ENCODE measurements at places on chromosomes 11 and 22. TPM values are rescaled to one million over a fixed set of nuclear protein-coding genes. Genes with fewer than 3 reads are reported as not detected.
A peak's percentile ranks its signal among the peaks of the same experiment; 100 is the strongest.

DNA sequence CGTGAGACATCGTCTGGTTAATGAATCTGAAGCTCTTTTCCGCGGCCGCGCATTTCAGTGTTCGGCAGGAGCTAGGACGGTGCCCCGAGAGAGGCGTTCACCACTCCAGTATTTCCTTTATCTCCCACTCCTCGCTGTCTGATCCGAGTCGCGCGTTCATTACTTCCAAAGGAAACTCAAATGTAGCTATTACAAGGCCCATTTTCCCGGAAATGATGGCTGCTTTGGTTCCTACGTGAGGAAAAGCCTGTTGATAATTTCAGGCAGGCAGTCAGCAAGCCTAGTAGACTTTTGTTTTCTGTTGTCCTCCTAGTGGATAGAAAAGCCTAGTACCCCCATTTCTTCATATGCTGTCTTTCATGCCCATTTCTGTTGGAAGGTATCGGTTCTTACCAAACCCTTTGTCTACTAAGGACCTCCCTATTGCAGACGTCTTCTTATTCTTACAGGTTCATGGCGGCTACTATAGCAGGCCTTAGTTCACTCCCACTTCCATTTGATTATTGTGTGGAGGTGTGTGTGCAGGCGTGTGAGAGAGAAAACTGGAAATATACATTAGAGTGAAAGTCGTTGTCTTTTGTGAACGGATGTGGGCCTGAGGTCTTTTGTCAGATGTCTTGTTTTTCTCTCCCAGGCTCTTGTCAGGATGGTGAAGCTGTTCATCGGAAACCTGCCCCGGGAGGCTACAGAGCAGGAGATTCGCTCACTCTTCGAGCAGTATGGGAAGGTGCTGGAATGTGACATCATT lies 737 bp downstream of the RBM4 start:
- no peak for DNase-seq

- peak; percentile 70 for DNase-seq
These were observed 14.4 kb downstream of the KCNJ5 start for GRCh38 chr11:128905345-128906184.

GRCh38 chr11:130160498-130161155 lies 1.0 kb downstream of the ST14 start:
- DNase-seq = no peak

GRCh38 chr11:110445437-110445836 lies 15.7 kb downstream of the FDX1 start:
- no peak for DNase-seq

Gene ST14
- polyA plus RNA-seq = 0.05 TPM

GRCh38 chr11:6319001-6319703 lies 1.1 kb downstream of the CAVIN3 start:
- DNase-seq = peak; percentile 6

- DNase-seq = no peak
These were observed 227.4 kb downstream of the INSC start for GRCh38 chr11:15342163-15342562.

Gene ALDH3B1
- 104 TPM for polyA plus RNA-seq

Gene NAP1L4
- polyA plus RNA-seq = 134 TPM

DNA sequence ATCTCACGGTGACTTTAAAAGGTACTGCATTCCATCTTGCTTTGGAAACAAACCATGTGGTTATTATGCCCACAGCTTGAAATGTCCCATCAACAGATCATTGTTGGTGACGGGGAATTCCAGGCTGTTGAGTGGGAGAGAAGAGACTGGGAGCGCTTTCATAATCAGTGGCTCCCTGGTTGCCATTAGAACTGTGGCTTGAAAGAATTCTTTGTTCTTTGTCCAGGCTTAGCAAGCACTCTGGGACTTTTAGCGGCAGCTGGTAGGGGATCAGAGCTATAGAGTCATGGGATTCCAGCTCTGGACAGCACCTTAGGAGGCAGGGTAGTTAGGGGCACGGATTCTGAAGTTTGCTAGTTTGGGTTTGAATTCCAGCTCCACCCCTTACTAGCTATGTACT lies 22.0 kb downstream of the MMP20 start:
- no peak for DNase-seq

GRCh38 chr11:96288915-96289314 lies 54.1 kb downstream of the MAML2 start:
- no peak for DNase-seq

DNA sequence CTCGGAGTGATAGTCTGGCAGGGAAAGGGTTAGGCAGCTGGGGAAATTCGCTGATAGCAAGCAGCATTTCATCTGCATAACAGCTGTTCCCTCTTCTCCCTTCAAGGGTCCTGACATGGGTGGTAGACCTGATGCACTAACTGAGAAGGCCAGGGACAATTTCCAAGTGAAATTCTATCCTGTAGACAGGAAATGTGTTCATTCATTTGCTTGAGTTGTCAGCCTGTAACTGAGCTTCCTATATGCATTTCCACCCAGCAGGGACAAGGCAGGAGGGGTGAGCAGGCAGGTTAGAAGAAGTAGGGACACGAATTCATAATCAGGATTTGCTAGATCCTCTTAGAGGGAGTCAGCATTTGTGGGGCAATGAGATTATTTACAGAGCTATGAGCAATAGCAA lies 154.3 kb upstream of the NCAM1 start:
- no peak for DNase-seq

Gene TMEM25
- 0.75 TPM for polyA plus RNA-seq

Gene SCN4B
- 0.04 TPM for polyA plus RNA-seq

GRCh38 chr22:30017375-30018223 lies 62.7 kb upstream of the HORMAD2 start:
- DNase-seq = no peak

GRCh38 chr11:69219991-69220390 lies 64.3 kb downstream of the SMIM38 start:
- no peak for DNase-seq

DNA sequence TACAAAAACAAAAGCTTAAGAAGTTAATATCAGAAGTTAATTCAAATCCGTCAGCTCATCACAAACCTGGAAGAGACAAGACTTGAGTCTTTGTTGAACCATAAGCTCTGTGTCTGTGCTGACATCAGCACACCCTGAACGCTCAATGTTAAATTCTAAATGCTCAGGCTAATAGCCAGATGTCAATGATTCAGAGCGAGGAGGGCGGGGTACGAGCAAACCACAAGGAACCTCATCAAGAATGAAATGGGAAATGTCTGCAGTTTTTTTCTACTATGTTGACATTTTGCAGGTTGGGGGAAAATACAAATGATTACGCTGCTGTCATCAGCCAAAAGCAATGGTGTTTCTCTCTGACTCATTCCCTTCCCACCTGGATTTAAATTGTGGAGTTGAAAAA lies 1057.2 kb downstream of the NTM start:
- no peak for DNase-seq

- no peak for DNase-seq
These were observed 6.5 kb downstream of the OR4D6 start for GRCh38 chr11:59463190-59463641.

DNA sequence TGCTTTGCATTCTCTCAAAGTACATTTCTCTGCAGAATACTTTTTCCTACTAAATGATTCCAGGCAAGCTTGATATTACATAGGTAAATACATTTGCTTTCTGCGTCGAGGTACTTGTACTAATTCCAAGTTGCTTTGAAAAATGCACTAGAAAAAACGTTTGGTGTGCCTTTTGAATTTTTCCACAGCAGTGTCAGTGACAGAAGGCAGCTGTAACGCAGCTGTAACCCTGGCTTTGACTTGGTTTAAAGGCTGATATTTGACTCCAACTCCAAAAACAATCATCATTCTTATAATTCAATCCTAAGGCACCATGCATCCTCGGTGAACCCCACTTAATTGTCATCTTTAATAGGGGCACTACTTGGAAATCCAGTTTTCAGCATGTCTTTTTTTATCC lies 125.0 kb downstream of the MAML2 start:
- DNase-seq = no peak

GRCh38 chr11:121414141-121414913 lies 37.8 kb upstream of the SORL1 start:
- no peak for DNase-seq

GRCh38 chr11:110217223-110217877 lies 79.1 kb downstream of the RDX start:
- DNase-seq = no peak

DNA sequence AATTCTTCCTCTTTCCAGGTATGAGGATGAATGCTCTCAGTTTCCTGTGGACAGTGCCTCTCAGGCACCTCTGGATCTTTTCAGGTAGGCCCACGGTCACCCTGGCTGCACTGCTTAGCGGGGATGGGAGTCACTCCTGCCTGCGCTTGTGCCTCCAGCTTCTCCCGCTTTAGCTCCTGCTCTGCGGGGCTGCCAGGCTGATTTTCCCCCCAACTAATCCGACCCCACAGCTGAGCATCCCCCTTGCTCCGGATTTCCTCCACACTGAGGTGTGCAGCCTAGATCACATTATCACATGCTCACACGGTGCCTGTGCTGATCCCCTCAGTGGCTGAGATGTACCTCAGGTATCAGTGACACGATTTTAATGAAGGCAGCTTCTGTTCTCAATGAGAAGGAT lies 879.1 kb downstream of the OPCML start:
- DNase-seq = no peak

GRCh38 chr11:77783025-77783424 lies 37.5 kb downstream of the RSF1 start:
- DNase-seq = no peak

GRCh38 chr11:74636630-74637184 lies 44.3 kb downstream of the POLD3 start:
- peak; percentile 7 for DNase-seq

DNA sequence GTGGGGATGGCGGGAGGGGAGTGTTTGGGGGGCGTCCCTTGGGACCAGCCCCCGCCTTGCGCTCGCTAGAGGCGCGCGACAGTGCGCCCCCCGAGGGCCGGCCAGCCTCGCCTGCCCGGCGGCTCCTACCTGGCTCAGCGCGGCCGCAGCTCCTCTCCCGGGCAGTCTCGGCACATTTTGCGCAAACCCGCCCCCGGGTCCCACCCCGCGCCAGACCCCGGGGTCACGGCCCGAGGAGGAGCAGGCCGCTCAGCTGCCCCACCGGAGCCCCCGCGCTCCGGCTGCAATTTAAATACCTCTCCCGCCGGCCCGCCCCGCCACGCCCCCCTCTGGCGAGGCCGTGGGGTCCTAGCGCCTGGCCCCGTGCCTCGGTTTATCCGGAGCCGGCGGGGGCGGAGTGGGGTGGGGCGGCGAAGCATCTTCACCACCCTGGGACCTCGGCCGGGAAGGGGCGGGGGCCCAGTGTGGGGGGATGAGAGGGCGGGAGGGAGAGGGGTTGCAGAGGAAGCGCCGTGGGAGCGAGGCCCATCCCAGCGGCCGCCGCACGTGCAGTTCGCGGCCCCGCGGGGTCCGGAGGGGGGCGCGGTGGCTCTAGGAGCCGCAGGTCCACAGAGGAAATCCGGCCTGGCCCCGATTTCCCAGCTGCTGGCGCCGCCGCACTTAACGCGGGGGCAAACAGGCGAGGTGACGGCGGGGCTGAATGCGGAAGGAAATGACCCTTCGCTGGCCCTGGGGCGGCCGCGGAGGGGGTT lies at the start of gene LRRC32:
Gene LRRC32 (minus strand): TSS at position 263 of the 752 bp plus-strand sequence. CDS start 4,793 bp downstream, outside the sequence.
- DNase-seq = no peak

Gene TRMT2A
- polyA plus RNA-seq = 26.8 TPM

DNA sequence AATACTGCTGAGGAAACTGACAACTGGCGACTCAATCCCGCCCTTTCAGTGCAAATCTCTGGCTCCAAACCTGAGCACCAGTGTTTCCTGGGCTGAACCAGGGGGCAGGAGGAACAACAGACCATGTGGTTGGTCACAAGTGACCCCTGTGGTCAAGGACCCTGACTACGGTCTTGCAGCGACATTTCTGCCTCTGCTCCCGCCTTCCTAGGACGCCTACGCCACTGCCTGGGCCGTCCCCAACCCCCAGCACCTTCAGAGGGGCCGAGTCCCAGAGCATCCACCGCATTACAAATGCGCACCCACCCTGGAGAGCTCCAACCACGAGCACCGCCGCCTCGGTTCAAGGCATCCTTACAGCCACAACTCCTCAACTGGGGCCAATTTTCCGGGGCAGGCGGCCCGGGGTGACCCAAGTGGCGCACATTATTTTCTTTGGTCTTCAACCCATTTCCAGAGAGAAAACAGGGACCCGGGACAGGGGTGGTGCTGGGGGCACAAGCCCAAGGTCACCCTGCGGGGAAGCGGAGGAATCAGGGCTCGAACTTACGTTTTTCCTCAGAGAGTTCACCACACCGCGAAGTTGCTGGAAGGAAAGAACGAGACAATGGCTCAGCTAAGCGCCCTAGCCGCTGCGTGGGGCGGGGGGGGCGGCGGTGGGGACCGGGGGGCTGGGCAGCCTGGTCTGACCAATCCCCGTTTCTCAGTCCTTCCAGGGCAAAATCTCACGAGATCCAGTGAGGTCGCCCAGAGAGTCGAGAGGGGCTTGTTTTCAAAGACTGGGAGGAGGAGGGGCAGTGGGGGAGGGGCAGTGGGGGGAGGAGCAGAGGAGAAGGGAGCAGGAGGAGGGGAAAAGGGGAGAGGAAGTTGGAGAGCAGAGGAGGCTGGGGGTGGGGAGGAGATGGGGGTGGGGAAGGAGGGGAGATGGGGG lies 1.8 kb downstream of the PRAME start:
- peak; percentile 58 for DNase-seq

DNA sequence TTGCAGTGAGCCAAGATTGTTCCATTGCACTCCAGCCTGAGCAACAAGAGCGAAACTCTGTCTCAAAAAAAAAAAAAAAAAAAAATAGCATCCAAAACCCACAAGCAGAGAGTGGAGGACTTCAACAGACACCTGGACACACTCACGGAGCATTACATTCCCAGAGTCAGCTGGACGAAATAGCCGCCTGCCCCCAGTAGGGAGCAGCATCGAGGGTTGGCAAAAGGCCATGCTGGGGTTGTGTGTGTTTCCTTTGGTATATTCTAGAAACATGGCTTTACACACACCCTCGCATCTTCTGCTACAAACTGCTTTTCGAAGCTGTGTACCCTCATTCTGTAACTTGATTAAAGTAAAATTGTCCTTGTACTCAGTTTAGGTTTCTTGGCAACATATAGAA lies 5.3 kb downstream of the ADA2 start:
- no peak for DNase-seq

- no peak for DNase-seq
These were observed 385.0 kb downstream of the INSC start for GRCh38 chr11:15499674-15500073.

- DNase-seq = no peak
These were observed 1.6 kb downstream of the RNF26 start for GRCh38 chr11:119335655-119336543.

GRCh38 chr11:120667281-120667680 lies 155.7 kb downstream of the GRIK4 start:
- no peak for DNase-seq

Gene C11orf16
- not detected for polyA plus RNA-seq
